ENCODE measurements at places on chromosomes 5 and 9.
A peak's percentile ranks its signal among the peaks of the same experiment; 100 is the strongest.

- no peak for DNase-seq
Observed at GRCh38 chr5:164431634-164432304, 926.4 kb downstream of the MAT2B start.

- peak; percentile 18 for DNase-seq
Observed at GRCh38 chr9:129109537-129109903, 1.1 kb downstream of the CRAT start.

GRCh38 chr9:135524130-135524861 lies 3.1 kb downstream of the LCN1 start:
- DNase-seq, result no peak

DNA sequence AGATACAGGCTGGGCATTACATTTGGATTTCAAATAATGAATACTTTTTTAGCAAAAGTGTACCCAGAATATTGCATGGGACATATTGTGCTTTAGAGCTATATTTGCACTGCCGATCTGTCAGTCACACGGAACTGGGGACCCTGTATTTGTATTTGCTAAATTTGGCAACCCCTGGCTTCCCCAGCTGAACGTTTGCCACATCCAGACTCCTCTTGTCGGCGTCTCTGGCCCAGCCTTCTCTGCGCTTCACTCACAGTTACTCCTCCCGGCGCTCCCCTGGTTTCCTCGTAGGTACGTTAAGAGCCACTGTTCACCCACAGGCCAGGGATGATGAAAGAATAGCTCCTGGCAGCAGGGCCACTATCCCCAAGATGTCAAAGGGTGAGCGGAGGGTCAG lies 58.7 kb downstream of the NSUN2 start:
- no peak for DNase-seq

- DNase-seq, result peak; percentile 70
Observed at GRCh38 chr5:157214861-157215513, 34.3 kb downstream of the ITK start.

- no peak for DNase-seq
Observed at GRCh38 chr9:92644278-92644677, 25.7 kb downstream of the IPPK start.

GRCh38 chr5:124644138-124644537 lies 102.3 kb downstream of the ZNF608 start:
- no peak for DNase-seq

- no peak for DNase-seq
Observed at GRCh38 chr5:40477856-40478546, 201.7 kb upstream of the PTGER4 start.

GRCh38 chr5:148191010-148191409 lies 11.8 kb upstream of the SPINK6 start:
- DNase-seq, result no peak

- no peak for DNase-seq
Observed at GRCh38 chr5:961002-961710, 47.4 kb upstream of the NKD2 start.

DNA sequence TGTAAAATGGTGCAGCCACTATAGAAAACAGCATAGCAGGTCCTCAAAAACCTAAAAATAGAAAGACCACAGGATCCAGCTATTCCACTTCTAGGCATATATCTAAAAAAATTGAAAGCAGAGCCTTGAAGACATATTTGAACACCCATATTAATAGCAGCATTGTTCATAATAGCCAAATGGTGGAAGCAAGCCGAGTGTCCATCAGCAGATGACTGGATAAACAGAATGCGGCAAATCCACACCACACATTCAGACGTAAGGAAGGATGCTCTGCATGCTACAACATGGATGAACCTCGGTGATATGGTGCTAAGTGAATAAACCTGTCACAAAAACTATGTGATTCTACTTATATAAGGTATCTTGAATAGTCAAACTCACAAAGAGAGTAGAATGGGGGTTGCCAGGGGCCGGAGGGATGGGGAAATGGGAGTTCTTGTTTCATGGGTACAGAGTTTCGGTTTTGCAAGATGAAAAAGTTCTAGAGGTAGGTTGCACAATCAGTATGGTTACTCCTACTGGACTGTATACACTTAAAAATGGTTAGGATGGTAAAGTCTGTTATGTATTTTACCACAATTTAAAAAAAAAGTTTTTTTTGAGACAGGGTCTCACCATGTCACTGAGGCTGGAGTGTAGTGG lies 17.1 kb upstream of the HSD17B3 start:
- no peak for DNase-seq

- DNase-seq, result no peak
Observed at GRCh38 chr9:34590381-34591247, 1.1 kb upstream of the CNTFR start.

Measured in CD4-positive, alpha-beta T cell treated with Interleukin-17A for 1 hour (primary cell).